ENCODE measurements at places on chromosomes 3 and 15.

DNA sequence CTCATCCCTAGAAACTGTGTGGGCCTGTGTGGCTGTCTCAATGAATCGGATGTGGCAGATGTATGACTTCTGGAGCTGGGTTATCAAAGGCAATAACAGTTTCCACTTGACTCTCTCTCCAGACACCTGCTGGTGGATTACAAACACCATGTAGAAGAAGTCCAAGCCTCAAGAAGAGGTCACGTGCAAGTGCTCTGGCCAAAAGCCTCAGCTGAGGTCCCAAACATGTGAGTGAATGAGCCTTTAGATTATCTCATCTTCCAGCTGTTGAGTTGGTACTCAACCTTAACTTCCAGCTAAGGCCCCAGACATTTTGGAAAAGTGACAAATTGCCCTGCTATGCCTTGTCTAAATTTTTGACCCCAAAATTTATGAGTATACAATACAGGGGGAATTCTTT is 42.7 kb upstream of the IL12A start:
- no peak for DNase-seq

DNA sequence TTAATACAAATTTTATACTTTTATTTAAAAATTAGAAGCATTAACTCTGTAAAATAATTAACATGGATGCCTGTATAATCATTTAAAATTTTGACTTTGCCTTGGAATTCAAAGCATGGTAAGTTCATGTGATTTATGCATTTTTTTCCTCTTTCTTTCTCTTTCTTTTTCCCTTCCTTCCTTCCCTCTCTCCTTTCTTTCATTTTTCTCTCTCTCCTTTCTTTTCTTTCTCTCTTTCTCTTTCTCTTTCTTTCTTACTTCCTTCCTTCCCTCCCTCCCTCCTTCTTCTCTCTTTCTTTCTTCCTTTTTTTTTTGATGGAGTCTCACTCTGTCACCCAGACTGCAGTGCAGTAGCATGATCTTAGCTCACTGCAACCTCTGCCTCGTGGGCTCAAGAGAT is 53.8 kb upstream of the P3H2 start:
- no peak for DNase-seq

- no peak for DNase-seq
Measured at GRCh38 chr3:196638861-196639482, 522 bp upstream of the NRROS start.

DNA sequence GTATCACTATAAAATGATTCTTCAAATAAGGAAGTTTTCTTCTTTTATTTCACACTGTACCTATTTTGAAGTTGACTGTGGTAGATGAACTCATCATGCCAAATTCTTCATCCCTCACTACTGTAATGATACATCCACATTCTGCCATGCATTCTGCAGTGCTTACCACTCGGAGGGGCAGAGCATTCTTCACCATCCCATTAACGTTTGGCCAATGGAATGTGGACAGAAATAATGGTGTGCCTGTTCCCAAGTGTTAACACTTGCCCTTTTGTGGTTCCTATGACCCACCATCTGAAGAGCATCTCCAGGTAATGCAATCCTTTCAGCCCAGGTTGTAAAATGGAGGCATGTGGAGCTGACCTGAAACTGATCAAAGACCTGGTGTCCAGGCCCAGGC is 18.6 kb downstream of the GOLIM4 start:
- DNase-seq = no peak

DNA sequence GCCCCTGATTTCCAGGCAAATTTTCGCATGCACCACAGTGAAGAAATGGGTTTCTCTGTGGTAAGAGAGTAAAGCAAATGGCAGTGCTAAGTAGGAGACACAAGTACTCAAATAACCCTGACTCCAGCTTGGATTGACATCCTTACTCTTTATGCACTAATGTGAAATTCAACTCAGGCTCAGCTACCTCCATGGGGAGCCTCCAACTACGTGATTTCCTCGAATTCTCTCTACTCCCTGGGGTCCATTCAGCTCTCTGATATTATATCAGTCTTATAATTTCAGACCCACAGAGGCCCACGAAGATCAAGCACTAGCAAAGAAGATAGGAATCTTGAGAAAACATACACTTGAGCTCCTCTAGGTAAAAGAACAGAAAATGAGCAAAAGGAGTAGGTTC is 407.6 kb upstream of the CCDC54 start:
- DNase-seq = no peak

DNA sequence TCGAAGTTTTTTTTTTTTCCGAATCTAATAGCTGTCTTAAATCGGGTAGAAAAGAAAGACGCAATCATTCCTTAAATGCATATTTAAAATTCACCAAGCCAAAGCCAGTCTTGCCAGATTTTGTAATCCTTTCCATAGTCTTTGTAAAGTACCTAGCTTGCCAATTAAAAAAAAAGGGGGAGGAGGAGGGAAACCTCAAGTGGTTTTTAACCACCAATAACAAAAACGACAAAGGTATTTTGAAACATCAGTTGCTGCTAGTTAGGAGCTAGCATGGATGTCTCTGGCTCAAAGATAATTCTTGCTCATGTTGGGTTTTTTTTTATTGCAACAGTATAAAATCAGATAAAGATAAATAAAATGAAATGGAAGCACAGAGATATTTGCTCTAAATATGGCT is 187.9 kb downstream of the MECOM start:
- no peak for DNase-seq

GRCh38 chr3:73536952-73537351 is 87.8 kb downstream of the PDZRN3 start:
- DNase-seq = no peak

DNA sequence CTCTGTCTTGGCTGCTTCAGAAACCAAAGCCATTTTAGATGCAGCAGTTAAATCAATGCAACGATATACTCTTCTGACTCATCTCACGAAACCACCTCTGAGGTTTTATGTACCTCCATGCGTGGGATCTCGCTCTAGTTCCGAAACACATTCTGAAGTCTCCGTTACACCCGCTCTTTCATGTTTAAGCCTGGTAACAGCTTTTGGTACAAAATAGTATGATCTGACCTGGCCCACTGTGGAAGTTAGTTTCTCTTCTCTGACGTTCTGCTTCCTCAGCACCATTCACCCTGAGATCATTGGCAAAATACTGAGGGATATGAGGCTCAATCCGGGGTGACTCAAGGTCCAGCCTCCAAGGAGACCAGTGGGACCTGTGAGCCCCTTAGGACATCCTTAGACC is 121.9 kb downstream of the TMEM266 start:
- no peak for DNase-seq

GRCh38 chr3:27993051-27993450 is 248.4 kb upstream of the CMC1 start:
- DNase-seq = no peak

- no peak for DNase-seq
Measured at GRCh38 chr3:66598168-66598567, 97.3 kb upstream of the LRIG1 start.

GRCh38 chr15:69562116-69562515 is 109.5 kb downstream of the RPLP1 start:
- no peak for DNase-seq

All from germinal center (tissue), 1 donor.